Adrenal gland (tissue), 19 donors: ENCODE measurements at places on chromosomes 11 and 22. TPM values are rescaled to one million over a fixed set of nuclear protein-coding genes. Genes with fewer than 3 reads are reported as not detected.

The OR2AG2 gene
- not detected for total RNA-seq

The SLC22A8 gene
- total RNA-seq: not detected

DNA sequence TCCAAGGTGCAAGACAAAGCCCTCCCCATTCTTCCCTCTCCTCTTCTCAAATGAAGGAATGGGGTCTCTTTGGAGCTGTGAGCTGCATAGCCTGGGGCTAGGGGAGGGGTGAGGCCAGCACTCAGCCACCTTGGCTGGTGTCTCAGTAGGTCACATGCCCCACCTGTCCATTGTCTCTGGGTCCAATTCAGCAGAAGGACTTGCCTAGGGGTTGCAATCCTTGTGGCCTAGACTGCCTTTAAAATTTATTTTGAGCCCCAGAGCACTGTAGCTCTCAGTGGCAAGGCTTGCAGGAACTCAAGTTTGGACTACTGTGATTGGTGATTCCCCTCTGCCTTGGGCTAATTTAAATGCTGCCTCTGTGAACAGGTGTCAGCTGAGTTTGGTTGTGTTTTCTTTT, 336.7 kb downstream of the DDX10 start:
- DNase-seq: no peak

- peak; percentile 82 for DNase-seq
These were observed at the start of gene NCF4 for GRCh38 chr22:36860821-36861659. TSS of gene NCF4 (plus strand) at chr22:36861006. CDS start at chr22:36861172, 166 bp downstream.

The GRAP2 gene
- total RNA-seq: 1.3 TPM

The CCDC82 gene
- 16.8 TPM for total RNA-seq

GRCh38 chr11:128424851-128425285, 162.5 kb downstream of the ETS1 start:
- DNase-seq: no peak

The C11orf97 gene
- not detected for total RNA-seq

The BCO2 gene
- 35.7 TPM for total RNA-seq

DNA sequence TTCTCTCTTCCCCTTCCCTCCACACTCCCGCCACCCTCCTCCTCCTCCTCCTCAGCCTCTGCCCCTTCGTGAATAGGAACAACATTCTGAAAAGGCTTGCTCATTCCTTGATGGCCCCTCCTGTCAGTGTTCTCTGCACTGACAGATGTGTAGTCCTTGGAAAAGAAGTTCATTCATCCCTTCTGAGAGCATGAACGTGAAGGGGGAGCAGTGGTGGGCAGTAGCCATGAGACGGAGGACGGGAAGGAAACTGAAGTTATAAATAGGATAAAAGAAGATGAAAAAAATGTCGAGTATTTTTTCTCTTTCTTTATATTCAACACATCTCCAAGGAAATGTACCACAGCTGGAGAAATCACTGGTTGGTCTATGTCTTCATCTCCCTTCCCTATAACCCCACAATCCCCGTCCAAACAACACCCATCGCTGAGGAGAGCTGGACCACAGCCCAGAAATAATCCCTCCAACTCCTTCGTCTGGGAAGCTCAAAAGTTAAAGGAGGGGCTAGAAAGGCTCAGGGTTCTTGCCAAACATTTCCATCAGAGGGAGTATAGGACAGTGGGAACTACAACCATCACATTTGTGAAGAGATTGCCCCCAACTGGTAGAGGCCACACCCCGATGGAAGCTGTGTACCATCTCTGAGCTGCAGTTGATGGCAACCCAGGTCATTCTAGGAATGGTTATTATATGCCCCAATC, 33.5 kb downstream of the ETS1 start:
- no peak for DNase-seq

- no peak for DNase-seq
These were observed 46.2 kb downstream of the BCR start for GRCh38 chr22:23226497-23226850.

- DNase-seq: peak; percentile 20
These were observed 94.1 kb upstream of the AMOTL1 start for GRCh38 chr11:94673951-94674491.

The C22orf42 gene
- total RNA-seq: 0.55 TPM

- DNase-seq: no peak
These were observed 31.0 kb downstream of the SYT7 start for GRCh38 chr11:61549662-61550568.

DNA sequence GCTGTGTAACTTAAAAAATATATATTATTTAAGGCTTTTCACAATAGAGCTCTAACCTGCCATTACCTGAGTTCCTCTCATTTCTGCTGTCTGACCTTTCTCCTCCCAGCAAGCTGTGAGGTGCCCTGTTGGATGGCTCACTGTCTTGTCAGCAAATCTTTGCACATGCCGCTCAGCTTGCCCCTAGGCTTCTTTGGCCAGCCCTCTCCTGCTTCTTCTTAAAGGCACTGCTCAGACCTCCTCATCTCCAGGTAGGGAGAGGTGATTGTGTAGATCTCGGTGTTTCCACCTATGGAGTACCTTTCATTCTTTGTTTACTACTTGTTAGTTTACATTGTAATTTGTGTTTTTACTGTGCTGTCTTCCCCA, 96.5 kb downstream of the EXT2 start:
- no peak for DNase-seq

DNA sequence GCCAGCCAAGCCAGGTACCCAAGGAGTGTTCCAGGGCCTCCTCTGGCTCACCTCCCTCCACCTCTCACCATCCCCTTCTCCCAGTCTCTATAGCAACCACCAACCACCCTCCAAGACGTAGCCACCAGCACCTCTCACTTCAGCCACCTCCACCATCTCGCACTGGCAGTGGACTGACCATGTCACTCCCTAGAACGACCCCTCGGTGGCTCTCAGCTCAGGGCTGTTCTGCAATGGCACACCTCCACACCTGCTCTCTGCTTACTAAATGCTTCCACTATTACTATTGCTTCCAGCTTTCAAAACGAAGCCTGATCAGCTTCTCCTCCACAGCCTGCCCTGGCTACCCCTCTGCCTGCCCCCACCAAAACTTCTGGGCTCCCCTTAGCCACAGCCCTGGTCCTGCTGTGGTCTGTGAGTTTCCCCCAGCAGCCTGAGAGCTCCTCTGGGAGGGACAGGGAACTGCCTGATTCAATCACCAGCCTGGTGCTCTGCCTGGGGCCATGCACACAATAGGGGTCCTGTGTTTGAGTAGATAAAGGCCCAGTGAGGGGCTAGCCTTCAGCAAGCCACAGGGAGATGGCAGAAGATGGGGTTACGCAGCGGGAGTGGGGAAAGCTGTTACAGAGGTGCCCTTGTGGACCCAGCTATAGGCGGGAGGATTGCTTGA, 17.5 kb upstream of the CBX7 start:
- no peak for DNase-seq
